Suppressor macrophage treated with lipopolysaccharide for 4 hours (primary cell): ENCODE measurements at places on chromosomes 4 and X.

DNA sequence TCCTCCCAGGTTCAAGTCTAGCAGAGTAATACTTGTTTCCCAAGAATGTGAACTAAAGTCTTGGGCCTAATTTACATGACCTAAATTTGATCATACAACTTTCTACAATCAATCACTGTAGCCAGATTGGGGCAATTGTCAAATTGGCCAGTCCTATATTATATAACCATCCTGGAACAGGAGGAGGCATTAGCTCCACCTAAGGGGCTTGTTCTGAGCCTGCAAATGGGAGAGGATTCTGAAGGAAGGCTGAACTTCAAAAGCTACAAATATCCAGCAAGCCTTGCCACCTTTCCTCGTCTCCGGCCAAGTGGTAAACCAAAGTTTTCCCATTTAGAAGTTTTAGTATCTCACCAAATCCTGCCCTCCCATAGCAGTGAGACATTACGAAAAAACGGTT, 1289.6 kb upstream of the TENM3 start:
- no peak for DNase-seq

GRCh38 chrX:8033175-8033574, 106.0 kb upstream of the PNPLA4 start:
- DNase-seq = no peak

DNA sequence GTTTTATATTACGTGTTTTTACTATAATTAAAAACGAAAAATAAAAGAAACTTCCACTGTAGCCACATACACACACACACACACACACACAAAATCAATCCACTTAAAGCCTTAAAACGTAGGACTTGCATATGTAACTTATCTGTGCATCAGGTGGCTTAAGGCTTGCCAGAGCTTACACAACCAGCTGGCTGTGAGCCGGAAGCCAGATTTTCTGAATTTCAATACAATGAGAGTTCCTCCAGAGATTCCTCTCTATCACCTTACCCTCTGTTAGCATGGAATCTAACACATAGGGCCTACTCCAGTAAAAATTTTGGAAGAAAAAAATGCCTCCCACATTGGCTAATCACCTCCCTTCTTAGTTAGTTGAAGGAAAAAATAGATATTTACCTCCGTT, 27.9 kb upstream of the SLITRK4 start:
- DNase-seq = no peak

- peak; percentile 32 for DNase-seq
Measured at GRCh38 chr4:176376032-176376614, 56.4 kb downstream of the SPCS3 start.

DNA sequence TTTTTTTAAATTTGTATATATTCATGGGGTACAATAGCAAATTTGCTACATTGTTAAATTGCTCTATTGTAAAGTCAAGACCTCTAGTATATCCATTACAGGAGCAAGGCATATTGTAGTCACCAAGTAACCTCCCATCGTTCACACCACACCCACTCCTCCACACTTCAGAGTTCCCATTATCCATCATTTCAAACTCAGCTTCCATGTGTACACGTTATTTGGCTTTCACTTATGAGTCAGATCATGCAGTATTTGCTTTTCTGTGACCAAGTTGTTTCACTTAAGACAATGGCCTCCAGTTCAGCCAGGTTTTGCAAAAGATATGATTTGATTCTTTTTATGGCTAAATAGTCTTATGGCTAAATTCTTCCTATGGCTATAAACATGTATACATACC, 2614.2 kb downstream of the PCDH7 start:
- no peak for DNase-seq

DNA sequence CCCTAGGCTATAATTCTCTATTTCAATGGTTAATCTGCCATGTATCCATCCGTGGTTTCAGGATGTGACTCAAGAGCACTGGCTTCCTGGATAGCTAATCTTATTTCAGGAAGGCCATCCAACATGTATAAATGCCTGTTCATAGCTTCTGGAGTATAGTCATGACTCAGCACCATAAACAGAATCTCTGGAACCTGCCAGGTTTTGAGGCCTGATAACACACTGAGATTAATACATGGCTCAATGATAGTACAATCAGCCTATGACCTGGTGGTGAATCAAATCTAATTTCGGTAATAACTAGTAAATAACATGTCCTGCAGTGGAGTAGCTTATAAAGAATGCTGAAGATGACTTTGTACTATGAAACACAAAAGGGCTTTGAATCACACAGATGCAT, 5.7 kb upstream of the IL13RA2 start:
- DNase-seq = no peak

DNA sequence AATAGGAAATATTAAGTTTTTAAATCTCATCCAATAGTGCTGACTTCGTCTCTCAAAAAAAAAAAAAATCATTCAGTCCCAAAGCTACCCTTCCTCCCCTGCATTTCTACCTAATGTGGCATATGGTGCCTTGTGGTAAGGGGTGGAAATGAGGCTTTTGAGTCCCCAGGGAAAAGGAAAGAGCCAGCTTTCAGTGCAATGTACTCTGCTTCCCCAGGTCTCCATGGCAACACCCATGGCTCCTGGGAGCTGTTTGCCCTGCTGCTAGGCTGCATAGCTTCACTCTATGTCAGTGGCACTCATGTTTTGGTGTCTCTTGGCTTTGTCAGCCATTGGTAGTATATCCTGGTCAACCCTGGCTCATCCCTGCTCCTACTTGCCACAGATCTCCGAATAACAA, 175.9 kb downstream of the SLC39A8 start:
- DNase-seq = no peak

- peak; percentile 99 for DNase-seq
Measured at GRCh38 chr4:184474263-184475095, at the start of gene IRF2. Gene IRF2 (minus strand): TSS chr4:184474550. CDS start chr4:184429064, 45,486 bp downstream.
